ENCODE measurements at places on chromosomes 11 and 22.

DNA sequence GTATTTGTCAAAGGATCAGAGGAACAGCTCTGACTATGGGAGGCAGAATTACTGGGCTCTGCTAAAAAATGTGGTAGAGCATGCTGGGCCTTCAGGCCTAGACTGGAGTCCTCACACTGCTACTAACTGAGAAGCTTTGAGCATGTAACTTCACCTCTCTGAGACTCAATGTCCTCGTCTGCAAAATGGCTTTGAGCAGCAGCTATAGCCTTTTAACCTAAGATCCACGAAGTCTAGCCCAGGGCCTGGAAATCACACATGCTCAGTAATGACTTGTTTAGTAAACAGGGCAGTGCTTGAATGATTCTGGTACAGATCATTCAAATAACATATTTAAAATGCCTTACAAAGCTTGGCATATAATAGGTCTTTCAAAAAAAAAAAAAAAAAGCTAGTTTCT is 221.7 kb downstream of the NTM start:
- no peak for DNase-seq

DNA sequence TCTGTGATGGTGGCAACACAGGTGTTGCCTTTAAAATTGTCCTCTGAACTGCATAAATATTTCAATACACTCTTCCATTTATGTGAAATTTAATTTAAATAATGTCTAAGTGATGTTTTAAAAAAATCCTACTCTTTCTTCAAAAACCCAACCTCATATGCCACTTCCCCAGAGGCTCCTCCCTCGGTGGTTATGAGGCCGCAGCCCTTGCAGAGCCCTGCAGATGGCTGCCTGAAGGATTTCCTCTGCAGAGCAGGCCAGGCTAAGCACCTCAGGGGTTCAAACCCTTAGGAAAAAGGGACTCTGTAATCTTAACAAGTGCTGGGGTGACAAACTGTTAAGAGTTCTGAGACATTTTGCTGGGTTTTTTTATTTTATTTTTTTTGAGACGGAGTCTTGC is 25.2 kb downstream of the MORC2 start:
- DNase-seq: no peak

DNA sequence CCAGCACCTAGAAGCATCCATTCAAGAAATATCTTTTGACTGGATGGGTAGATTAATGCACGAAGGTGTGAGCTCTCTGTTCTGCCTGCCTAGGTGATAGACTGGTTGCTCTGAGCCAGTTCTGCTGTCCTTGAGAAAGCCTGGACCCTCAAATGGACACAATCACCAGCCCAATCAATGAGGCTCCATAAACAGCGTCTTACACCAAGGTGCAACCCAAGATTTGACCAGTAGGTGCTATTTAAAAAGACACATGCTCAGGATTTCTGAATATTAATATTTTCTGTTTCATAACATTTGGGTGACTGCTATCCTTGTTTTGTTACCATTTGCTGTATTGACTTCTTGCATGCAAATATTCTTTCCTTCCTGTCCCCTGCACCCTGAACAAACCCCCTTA is 39.0 kb downstream of the PAMR1 start:
- no peak for DNase-seq

DNA sequence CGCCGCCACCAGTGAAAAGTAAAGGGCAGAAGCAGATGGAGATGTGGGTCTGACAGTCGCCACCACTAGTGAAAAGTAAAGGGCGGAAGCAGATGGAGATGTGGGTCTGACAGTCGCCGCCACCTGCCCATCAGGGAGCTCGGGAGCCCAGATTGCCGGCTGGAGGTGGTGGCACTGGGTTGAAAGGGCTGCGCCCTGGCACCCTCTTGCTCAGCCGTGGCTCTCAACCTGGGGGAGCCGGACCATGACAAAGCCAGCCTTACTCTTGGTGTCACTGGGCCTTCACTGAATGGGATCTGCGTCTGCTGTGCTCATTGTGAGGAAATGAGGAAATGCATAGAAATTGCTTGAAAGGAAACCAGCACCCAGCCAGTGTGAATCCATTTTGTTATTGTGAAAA is 36.3 kb downstream of the AP2A2 start:
- no peak for DNase-seq

DNA sequence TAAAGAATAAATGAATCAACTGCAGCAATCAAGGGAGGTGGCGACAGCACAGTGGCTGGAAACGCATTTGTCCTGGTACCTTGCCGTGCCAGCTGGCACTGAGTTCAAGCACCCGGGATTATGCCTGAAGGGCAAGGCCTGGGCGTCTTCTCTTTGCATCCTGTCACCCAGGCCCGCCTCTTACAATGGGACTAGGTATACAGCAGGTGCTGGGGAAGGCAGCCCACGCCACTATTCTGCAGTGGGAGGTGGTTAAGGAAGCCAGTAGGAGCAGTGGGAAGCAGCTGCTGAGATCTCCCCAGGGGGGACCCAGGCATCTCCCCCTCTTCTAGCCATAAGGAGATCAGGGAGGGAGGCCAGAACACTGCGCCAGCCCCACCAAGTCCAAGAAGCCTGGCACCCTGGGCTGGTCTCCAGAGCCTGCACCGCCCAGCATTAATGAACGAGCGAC is 15.3 kb upstream of the BAIAP2L2 start:
- DNase-seq: no peak

GRCh38 chr11:21582791-21583190 is 610.1 kb upstream of the ANO5 start:
- DNase-seq: no peak

- no peak for DNase-seq
These were observed 22.3 kb upstream of the ST3GAL4 start for GRCh38 chr11:126333142-126333541.

- no peak for DNase-seq
These were observed 1.7 kb upstream of the EIF4ENIF1 start for GRCh38 chr22:31491218-31491962.

- no peak for DNase-seq
These were observed 16.6 kb upstream of the APOL3 start for GRCh38 chr22:36177160-36177559.

- no peak for DNase-seq
These were observed 2.2 kb downstream of the UBXN1 start for GRCh38 chr11:62676698-62677097.

DNA sequence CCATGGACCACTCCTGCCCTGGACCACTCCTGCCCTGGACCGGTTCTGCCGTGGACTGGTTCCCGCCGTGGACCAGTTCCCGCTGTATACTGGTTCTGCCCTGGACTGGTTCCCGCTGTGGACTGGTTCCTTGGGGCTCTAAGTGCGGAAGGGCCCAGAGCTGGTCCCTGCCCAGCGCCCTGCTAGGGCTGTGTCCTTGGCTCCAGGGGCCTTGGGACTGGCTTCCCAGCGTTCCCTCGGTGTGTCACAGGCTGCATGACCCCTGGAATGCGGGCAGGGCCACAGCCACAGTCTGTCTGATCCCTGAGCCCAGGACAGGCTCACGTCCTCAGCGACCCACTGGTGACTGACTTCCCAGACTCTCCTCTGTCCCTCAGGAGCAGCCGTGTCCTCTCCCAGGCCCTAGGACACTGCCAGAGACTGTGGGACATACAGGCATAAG is 412.2 kb downstream of the TBC1D22A start:
- DNase-seq: no peak

GRCh38 chr11:74370123-74370522 is 28.1 kb downstream of the PGM2L1 start:
- DNase-seq: no peak

DNA sequence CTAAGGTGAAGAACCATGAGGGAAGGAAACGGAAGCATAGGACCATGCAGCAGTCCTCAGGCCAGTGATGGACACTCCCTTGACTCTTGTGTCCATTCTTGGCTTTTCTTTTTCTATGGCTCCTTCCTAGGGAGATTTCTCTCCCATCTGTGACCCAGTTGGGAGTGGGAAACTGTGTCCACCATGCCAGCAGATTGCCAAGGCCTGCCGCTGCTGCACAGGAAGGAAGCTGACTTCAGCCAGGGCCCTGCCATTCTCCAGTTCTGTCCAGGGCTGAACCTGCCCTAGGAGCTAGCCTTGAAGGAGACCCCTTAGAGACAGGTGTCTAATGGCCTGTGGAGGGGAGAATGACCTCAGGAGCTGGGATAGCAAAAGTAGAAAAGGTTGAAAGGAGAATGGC is 17.4 kb downstream of the SSH3 start:
- no peak for DNase-seq

GRCh38 chr11:32584921-32585320 is 1.3 kb downstream of the EIF3M start:
- DNase-seq: no peak

- DNase-seq: no peak
These were observed 1041.3 kb downstream of the OPCML start for GRCh38 chr11:132490978-132491377.

DNA sequence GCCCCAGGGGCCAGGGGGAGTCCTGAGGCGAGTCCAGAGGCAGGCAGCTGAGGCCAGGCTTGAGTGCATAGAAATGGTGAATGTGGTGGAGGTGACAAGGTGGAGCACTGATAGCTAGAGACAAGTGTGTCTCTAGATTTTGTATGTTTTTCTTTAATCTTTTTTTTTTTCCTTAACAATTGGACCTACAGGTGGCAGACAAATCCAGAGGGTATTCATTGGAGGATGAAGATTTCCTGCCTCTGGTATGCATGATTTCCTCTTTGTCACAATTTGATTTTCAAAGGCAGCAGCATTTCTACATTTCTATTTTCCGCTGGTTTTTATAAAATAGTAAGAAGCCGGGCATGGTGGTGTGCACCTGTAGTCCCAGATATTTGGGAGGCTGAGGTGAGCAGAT is 47.7 kb upstream of the DKK3 start:
- peak; percentile 1 for DNase-seq

DNA sequence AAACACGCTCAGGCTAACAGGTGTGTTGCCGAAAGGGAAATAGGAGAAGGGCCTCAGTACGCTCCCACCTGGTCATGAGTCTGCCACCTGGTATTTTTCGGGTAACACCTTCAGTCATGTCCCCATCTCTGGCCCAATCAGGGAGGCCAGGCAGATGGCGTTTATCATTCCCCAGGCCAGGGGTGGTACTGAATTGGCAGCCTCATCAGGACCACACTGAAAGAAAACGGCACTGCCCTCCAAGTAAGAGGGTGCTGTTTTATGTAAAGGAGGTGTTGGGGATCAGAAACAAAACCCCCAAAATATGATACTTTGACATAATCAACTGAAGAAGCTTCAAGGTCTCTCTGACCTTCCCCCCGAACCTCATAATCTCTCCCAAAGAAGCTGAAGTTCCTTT is 58.9 kb downstream of the RCN1 start:
- DNase-seq: no peak

- DNase-seq: no peak
These were observed 22.7 kb downstream of the GRAMD1B start for GRCh38 chr11:123452794-123453193.

GRCh38 chr11:100872951-100873740 is 186.1 kb downstream of the ARHGAP42 start:
- no peak for DNase-seq

GRCh38 chr11:356610-357009 is 12.7 kb upstream of the B4GALNT4 start:
- no peak for DNase-seq

DNA sequence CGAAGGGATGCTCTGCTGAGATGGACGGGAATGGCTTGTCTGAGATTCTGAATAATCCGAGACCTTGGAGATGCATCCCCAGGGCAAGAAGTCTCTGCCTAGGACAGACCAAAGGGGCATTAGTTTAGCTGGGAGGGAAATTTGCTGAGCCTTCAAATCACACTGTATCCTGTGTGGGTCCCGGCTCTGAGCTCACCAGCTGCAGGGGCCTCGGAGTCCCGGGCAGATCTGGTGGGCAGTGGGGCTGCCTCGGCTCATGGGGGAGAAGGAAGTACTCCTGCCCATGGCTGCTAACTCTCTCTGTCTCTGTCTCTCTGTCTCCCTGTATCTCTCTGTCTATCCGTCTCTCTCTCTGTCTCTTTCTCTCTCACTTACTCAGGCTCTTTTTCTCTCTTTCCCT is 522.4 kb downstream of the TBC1D22A start:
- DNase-seq: no peak

DNA sequence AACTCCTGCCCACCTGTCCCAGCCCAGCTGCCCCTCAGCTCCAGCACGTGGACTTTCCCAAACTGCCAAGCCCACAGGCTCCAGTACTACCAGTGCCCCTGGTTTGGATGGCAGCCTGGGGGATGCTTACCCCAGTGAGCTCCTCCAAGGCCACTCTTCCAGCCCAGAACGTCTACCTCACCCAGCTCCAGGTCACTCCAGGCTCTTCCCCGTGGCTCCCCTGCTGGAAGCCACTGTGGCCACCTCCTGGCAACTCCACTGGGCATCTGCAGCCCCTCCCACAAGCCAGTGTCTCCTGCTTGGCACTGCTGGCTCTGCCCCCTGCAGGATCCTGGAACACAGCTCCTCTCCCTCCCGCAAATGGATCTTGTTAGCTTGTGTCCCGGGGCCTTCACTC is 29.3 kb downstream of the LMO1 start:
- no peak for DNase-seq

GRCh38 chr22:17112491-17113042 is 8.6 kb downstream of the TMEM121B start:
- DNase-seq: no peak

DNA sequence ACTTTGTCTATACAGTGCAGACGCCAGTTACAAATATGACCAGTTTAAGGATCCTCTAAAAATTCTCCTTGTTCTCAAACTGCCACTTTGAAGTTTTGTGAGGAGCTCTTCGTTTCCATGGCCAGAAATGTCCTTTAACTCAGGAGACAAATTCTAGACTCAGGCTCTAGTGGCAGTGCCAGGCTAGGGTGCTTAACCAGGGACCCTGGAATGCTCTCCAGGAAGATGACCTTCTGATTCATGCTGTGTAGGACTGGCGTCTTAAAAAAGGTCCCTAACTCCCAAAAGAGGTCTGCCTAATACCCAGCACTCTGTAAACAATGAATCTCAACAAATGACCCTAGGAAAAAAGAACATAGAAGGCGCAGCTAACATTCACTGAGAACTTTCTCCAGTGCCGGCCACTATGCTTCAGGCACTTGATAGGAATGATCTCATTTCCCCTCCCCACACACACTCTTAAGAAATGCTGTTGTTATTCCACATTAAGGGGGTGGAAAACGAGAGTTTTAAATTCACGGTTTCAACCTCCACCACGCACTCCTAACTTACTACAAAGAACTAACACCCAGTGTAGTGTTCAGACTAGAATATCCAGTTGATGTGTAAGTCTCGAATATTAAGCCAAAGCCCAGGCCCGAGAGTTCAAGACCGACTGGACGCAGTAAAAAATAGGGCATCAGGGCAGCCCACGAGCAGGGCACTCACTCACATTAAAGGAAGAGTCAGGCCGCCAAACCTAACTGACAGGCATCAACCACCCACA is 747 bp downstream of the NXF1 start:
- DNase-seq: peak; percentile 67

- no peak for DNase-seq
These were observed 722 bp downstream of the IFITM10 start for GRCh38 chr11:1749395-1750351.

- DNase-seq: no peak
These were observed 9.2 kb upstream of the SMIM35 start for GRCh38 chr11:118095967-118096367.

DNA sequence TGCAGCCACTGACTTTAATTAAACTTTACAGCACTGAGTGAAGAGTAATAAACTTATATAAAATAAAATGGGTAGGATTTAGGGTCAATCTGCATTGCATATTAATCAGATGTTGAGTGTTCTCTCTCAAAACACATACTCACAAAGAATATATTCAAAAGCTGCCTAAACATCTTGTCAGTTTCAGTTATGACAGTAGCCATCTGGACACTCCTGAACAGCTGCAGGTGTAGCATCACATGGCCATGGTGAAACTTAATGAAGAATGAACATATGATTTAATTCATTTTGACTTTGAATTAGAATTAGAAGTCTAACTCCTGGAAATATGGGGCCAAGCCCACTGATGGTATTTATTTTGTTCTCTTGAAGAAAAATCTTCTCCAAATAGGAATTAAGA is 684.3 kb upstream of the RAG2 start:
- no peak for DNase-seq
